ENCODE measurements at places on chromosomes 5 and 9.

DNA sequence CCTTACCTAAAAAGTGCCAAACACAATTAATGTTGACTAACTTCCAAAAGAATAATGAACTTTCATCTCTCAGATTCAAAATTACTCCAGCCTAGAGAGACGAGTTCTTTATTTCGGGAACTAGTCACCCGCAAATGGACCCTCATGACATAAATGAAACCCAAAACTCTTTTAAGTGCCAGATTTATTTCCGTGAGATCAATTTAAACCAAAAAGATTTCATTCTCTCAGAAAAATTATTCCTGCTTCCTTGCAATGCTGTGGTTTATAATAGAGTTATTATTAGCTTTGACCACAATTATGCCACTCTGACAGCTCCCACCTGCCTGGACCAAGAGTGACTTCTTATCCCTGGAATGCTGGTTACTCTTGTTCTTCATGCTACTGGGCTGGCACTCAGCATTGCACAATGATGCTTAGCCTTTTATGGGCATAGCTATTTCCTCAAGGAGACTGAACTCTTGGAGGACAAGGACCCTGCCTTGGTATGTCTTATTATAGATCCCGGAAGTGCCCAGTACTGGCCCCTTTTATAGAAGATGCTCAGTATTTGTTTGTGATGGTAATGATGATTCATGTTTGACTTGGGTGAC is 183.5 kb downstream of the SNX18 start:
- DNase-seq, result no peak

GRCh38 chr5:179824745-179825112 is 4.0 kb downstream of the SQSTM1 start:
- DNase-seq, result no peak

- DNase-seq, result no peak
Observed at GRCh38 chr5:72767289-72768010, 49.0 kb upstream of the TNPO1 start.

DNA sequence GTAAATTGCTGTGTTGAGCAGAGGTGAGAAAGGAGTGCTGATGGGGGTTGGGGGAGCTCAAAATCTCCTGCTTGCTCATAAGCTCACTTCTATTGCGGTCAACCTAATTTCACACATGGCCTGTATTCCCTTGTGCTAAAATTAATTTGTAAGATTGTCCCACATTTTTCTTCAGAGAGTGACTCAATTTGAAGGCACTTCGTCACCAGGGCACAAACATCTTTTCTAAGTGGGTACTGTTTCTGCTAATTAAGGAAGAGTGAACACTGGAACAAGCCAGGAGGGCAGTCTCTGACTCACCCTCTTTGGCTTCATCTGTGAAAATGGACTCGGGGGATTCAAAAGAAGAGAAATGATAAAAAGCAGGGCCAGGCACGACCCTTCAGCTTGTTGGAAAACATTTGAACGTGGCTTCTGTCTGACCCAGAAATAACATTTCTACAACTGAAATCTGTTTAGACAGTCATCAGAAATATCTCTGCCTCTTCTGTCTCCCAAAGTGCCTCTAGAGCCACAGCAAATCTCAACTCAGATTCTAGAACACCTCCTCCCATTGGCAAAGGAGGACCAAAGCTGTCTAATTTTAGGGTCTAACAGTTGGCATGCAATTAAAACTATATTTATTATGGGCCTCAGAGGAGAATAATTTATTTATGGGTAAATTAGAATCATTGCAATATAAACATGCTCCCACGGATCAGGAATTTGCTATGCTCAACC is 49.8 kb downstream of the FEM1C start:
- no peak for DNase-seq
